Activated effector memory CD4-positive, alpha-beta T cell treated with anti-CD3 and anti-CD28 coated beads, Interleukin-2, amount 50 U/mL, for 16 hours (primary cell): ENCODE measurements at places on chromosomes 6 and 20.

- peak; percentile 45 for DNase-seq
Measured at GRCh38 chr20:47296950-47297349, 59.5 kb downstream of the ZMYND8 start.

GRCh38 chr20:41623625-41624375 lies 5.6 kb upstream of the CHD6 start:
- no peak for DNase-seq

DNA sequence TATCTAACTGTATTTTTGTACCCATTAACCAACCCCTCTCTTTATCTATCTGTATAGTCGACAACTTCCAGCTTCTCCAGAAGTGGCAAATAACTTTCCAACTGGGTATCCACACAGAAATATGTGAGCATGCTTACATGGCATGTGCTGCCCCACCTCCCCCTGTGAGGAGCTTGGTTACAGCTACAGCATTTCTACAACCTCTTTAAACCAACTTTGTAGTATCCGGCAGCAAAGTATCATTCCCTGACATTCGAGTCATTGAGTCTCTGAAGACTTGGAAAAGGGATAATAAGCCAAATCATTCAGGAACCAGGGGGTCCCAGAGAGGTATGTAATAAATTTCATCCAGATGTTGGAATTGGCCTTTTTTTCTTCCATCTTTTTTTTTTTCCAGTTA lies 48.2 kb upstream of the ASIP start:
- no peak for DNase-seq

DNA sequence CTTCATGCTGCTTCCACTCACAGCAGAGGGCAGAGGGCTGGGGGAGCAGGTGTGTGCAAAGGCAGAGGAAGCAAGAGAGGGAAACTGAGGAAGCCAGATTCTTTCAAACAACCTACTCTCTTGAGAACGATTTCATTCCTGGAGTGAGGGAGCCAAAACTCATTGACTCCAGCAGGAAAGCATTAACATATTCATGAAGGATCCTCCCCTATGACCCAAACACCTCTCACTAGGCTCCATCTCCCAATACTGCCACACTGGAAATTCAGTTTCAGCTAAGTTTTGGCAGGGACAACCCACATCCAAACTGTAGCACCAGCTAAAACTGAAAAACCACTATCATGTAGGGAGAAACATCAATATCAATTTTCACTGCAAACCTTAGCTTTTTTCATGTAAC lies 125.1 kb downstream of the OLIG3 start:
- DNase-seq, result no peak

DNA sequence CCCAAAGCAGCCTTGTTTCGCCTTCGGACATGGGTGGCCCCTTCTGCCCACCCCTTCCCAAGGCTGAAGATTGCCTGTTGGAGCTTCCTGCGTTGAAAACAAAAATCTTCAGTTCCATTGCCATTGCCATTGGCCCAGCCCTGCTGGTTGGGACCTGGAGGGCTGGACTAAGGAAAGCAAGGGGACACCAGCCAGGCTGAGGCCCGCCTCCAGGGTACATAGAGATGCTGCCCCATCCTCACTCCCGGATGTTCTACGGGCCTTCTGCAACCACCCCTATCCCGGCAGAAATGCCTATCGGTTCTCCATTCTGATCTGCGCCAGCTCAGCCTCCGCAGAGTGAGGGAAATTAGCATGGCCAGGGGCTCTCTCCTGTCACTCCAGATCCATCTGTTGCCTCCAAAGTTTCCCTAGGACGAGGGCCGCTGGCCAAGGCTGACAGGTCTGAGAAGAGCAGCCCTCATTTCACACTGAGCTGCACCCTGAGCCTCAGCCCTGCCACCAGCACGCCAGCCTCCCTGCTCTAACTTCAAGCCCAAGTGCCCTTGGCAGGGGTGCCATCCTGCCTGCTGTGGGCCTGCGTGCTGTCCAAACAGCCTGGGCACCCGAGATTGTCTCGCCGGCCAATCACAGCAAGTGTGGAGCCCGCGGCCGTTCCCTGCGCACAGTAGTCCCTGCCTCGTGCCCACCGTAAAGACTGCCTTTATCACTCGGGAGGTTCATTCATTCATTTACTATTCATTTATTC lies 13.4 kb upstream of the STX16 start:
- peak; percentile 51 for DNase-seq

- DNase-seq, result no peak
Measured at GRCh38 chr20:19817017-19817416, 59.0 kb downstream of the RIN2 start.

GRCh38 chr6:149716181-149716963 lies 1.5 kb downstream of the LATS1 start:
- DNase-seq, result no peak

DNA sequence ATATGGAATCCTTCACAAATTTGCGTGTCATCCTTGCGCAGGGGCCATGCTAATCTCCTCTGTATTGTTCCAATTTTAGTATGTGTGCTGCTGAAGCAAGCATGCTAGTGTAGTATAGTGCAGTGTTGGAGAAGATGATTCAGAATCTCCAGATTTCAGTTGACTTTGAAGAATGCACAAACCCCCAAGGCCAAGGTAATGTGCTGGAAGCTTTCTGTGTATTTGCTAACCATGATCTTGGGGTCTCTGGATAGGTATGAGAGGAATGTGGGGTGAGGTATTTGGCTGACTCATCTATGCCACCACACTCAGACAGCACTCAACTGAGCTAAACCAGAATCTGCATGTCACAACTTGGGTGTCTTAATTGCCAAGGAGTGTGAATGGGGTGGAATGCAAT lies 42.6 kb upstream of the DEK start:
- no peak for DNase-seq

DNA sequence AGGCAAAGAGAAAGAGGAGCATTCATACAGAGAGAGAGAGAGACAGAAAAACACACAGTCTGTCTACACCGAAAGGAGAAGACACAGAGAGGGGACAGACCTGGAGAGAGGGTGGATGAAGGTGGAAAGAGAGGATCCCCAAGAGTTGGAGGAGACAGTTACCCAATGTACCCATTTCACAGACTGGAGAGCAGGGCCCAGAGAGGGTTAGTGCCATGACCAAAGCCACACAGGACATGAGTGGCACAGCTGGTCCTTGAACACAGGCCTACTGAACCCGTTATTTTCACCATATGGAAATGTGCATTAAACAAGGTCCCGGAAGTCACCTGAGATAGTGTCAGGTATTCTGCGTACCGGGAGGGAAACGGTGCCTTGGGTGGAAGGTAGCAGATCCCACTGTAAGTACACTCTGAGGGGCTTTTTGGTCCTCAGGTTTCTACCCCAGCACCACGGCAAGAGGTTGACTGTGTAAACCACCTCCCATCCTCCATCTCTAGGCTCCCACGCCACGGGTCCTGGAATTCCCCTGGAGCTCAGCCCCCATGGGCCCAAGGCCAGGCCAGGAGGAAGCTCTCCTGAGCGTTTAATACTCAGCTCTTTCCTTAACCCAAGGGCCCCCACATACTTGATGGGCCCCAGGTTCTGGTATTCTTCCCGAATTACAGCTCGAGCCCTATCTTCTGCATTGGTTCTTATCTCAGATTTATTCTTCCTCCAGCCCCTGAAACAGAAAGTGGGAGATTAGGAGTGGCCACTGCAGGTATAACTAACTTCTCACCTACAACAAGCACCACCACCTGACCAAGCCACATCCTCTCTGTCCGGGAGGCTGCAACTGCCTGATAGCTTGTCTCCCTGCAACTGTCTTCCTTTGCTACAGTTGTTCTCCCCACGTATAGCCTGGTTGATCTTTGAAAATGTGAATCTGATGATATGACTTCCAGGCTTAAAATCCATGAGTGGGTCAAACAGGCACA lies 38.4 kb upstream of the OCSTAMP start:
- no peak for DNase-seq

- no peak for DNase-seq
Measured at GRCh38 chr20:11222243-11222642, 548.4 kb upstream of the JAG1 start.

GRCh38 chr6:40892223-40892622 lies 146.8 kb downstream of the UNC5CL start:
- DNase-seq, result no peak
